Stimulated activated CD8-positive, alpha-beta memory T cell treated with anti-CD3 and anti-CD28 coated beads, Interleukin-7, amount 100 ng/mL, for 24 hours (primary cell): ENCODE measurements at places on chromosomes 16 and 17.
A peak's percentile ranks its signal among the peaks of the same experiment; 100 is the strongest.

- DNase-seq = no peak
Observed at GRCh38 chr17:48021934-48022333, 15.7 kb downstream of the COPZ2 start.

DNA sequence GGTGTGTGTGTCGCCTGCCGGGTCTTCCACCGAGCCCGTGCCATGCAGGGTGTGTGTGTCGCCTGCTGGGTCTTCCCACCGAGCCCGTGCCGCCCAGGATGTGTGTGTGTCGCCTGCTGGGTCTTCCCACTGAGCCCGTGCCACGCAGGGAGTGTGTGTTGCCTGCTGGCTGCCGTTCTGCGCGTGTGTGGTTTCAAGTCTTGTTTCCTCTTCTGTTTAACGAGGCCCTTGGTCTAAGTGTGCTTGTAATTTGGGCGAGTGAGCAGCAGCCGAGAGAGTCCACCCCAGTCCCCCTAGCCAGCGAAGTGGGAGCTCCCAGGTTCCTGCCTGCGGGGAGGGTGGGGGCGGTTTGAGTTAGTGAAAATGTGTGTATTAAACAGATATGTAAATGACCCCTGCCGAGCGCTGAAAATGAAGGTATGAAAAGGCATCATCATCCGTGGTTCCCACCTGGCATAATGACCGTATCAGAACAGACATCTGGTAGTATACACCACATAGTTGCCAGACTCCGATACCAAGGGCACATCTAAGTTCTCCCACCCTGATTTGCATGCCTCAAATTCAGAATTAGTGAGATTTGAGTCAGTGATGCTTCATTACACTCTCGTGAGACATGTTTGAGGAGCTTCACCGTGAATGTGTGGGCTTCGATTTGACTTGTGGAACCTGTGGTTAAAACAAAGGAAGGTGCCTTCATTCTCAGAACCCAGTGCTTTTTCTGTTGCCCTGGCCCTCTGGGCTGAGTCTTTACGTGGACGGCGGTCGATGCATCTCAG is 114.5 kb upstream of the CHMP6 start:
- DNase-seq = peak; percentile 48

DNA sequence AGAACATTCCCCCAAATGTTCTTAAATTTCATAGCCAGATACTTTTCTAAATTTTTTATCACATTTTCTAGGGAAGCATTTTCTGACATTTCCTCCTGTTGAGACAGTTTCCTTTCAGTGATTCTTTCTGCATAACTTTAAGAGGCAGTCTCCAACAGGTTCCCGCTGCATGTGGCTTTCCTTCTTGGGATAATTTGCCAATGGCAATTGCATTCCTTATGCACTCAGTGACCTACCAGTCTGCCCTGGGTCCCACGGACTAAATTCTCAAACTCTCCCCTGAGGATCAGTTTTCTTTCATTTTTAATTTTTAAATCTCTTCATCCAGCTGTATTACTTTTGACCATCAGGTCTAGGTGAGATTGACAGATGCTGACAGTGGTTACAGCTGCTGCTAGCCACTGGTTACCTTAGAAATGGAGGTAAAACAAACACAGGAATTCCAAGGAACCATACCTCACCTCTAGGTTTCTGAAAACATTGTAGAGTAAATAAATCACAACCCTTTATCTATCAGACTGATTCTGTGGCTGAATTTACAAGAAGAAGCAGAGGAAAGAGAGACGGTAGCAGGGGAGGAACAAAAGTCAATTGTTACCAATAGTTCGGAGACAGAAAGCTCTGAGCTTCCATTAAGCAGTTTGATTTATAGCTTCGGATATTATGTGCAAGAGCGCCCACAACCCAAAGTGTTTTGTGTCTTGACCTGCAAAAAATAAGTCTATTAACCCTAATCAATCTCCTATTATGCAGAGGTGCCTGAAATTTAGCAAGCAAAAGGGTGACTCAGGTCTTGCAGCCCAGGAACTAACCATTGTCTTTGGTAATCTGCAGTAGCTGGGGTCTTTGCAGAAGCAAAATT is 216.0 kb downstream of the PMP22 start:
- no peak for DNase-seq

GRCh38 chr17:55571095-55571494 is 59.8 kb upstream of the SMIM36 start:
- no peak for DNase-seq

- no peak for DNase-seq
Observed at GRCh38 chr17:60857556-60858080, 180.0 kb downstream of the BCAS3 start.

GRCh38 chr17:81427173-81428120 is 32.2 kb downstream of the BAHCC1 start:
- no peak for DNase-seq

DNA sequence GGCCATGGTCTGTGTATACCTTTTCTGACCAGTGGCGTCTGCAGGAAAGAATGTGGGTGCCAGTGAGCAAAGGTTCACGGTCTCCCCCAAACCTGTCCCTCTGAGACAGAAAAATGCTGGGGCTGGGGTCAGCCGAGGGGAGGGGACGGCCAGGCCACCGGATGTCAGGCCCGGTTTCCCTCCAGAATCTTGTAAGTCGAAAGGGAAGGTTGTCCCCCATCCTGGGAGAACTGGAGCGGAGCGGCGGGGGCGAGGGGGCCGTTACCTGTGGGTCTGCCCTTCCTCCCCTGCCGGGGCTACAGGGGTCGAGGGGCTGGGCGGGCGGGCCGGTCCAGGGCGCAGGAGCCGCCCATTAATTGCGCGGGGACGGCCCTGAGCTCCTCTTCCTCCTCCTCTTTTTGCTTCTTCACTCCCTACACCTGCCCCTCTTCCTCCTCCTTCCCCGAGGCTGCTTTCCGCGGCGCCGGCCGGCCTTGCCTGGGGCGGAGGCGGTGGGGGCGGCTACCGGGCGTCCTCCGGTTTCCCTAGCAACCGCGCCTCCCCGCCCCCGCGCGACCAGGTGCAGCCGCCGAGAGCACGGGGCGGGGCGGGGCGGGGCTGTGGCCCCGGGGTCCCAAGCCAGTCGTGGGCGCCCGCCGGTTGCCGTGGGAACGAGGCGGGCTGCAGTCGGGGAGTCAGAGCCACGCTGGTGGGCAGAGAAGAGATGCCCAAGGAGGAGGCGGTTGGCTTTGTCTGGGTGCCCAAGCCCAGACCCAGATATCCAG is at the start of gene MARCHF10:
Gene MARCHF10, minus strand, starts transcription at position 503 of the 764 bp plus-strand sequence. CDS start 6,579 bp downstream, outside the sequence.
- DNase-seq = peak; percentile 17

DNA sequence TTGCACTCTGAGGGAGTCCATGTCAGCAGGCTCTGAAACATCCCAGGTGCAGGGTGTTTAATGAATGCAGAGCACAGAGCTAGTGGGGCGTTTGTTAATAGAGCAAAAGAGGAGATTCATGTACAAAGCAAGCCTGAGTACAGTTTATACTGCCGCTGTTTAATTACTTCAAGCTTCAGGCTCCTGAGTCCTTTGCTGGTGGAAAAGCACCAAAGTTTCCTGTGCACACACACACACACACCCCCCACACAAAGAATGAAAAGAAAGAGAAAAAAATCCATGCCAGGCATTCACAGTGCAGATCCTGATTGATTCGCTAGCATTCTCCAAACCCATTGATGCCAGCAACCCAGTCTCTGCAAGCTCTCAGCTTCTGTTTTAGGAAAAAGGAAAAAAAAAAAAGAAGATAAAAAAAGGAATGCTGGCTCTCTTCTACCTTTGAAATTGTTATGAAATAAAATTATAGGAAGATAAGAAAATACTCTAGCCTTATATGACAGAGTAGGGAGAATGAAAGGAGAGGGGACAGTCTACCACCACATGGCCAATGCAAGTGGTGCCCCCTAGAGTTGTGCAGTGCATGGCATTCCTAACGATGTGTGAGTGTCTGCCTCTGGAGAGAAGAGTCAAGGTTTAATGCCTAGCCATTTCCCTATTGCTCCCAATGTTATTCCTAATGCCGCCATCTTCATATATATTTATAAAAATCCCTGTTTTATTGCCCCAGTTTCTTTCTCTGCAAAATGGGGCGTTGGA is 216.5 kb downstream of the TMEM114 start:
- DNase-seq = no peak

- no peak for DNase-seq
Observed at GRCh38 chr16:50425044-50425443, 56.3 kb upstream of the BRD7 start.

- DNase-seq = no peak
Observed at GRCh38 chr17:34290586-34290985, 5.0 kb downstream of the CCL11 start.

DNA sequence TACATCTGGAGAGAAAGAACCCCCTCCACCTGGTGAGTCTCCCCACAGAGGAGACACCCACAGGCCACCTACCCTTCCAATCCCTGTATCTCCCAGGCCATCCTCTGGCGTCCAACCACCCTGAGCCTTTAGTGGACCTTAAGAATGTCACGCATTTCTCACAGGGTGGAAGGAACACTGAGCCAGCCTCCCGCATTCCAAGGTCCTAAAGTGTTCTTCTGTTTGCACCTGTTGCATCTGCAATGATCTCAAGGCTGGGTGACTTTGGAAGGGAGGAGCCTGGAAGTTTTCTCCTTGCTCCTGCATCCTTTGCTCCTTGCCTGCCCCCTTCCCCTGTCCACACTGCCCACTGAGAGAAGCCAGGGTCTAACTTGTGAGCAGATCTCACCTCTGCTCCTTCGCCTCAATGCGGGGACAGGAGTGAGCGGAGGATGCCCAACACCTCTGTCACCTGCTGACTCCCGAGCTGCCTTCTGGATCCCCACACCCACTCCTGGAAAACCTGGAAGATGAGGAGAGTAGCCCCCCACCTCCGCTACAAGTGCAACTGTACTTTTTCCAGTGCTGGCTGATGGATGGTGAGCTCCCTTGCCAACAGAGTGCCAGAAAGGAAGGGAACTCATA is 3.7 kb downstream of the CHST5 start:
- DNase-seq = no peak

DNA sequence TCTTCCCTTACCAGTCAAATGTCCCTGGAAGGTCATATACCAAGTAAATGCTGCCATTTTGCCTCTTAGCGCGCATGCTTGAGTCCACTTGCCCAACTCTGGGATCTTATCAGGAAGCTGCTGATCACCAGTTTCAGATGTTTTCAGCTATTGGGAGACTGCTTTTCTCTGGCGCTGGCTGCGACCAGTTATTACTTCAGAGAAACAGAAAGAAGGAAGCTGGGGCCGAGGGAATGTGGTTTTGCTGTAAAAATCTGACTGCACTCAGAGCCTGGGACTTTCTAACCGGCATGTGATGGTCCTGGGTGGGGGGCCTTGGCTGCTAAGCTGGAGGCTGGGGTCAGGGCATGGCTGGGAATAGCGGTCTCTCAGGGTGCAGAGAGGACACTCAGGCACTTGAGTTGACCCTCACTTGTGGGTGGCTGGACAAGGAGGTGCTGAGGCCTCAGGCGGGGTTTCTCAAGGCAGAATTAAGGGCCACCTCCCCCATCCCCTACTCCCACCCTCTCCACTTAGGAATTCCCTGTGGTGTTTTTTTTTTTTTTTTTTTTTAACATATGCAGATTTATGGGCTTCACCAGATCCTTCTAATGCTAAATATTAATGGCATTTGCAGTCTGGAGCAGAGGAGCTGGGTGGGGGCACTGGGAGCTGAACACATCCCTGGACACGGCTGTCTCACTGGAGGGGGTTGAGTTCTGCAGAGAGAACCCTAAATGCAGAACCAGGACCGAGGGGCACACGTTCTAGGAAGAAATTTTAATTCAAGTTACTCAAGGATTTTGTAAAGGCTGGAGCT is 145.8 kb downstream of the CYLD start:
- DNase-seq = no peak

GRCh38 chr16:12126091-12126806 is 149.7 kb downstream of the SNX29 start:
- no peak for DNase-seq

DNA sequence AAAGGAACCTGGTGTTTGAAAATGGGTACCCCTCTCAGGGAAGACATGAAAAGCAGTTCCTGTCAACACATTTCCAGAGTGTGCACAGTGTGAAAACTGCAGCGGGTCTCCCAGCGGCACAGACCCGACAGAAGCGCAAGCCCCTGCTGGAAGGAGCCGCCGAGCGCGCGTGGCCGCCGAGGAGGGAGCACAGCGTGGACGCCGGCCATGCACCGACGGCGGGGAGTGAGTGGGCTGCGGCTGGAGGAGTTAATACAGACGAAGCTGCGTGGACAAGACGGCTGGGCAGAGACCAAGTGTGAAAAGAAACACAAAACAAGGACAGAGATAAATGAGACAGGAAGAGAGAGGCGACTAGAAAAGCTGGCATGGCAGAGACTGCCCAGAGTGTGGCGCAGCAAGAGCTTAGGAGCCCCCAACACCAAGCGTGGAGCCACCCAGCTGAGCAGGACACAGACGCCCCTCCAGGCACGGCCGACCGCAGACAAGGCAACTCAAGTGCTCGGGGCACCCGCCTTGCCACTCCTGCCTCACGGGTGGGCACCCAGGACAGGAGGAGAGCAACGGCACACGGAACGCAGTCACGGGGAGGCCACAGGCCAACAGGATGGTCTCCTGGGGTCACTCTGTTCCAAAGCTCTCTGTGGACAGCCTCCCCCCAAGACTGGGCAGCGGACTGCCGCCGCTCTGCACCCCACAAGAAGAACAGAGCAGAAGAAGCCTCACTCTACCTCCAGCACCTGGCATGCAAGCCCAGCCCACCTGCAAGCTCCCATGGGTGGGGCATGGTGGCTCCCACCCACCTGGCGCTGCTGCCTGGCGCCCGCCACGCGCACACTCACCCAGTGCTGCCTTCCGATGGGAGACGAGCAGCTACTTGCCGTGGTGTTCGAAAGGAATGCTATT is 16.5 kb downstream of the SLC16A3 start:
- no peak for DNase-seq

DNA sequence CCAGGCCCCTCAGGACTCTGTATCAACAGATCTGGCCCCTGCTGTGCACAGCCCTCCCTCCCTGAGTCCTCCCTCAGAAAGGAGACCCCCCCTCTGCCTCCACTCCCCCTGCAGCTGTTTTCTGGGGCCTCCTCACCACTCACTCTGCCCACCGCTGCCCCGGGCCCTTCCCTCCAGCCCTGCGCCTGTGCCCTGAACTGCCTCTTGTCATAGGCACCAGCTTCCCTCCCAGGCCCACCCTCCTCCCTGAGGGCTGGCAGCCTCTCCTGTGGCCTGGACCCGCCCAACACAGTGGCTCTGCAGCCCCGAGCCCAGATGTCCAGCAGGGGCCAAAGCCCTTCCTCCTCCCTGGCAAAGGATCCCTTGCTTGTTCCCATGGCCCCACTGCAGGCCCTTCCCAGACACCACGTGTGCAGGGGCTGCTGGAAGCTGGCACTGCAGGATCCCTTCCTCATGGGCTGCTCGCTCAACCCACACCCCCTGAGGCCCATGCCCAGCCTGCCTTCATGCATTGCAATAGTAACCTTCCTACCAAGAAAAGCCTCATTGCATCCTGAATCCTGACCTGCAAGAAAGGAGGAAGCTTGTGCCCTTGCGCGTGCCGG is 25.8 kb downstream of the GNPTG start:
- no peak for DNase-seq

GRCh38 chr17:35390156-35390555 is 16.7 kb upstream of the SLFN11 start:
- no peak for DNase-seq

GRCh38 chr16:83549316-83550182 is 258.2 kb upstream of the HSBP1 start:
- no peak for DNase-seq
